ENCODE measurements at places on chromosomes 3 and 15.

- no peak for DNase-seq
Observed at GRCh38 chr15:83581381-83581780, 72.5 kb upstream of the ADAMTSL3 start.

- DNase-seq, result no peak
Observed at GRCh38 chr15:44011238-44011854, 183.7 kb downstream of the FRMD5 start.

DNA sequence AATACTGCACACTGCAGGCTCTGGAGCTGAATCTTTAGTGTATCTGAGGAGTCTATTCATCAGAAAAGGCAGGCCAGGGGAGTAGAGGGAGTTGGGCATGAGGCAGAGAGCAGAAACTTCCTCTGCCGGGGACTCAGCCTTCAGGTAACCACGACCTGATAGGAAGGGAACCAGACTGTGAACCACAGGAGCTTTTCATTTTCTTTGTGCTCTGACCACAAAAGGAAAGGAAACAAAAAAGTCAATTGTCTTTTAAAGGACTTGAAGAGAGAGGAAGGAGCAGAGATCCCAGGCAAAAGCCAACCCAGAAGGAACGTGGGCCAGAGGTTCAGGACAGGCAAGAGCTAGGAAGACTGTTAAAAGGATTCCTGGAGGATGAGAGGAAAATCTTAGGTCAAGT lies 573.3 kb downstream of the EPHB1 start:
- no peak for DNase-seq

- no peak for DNase-seq
Observed at GRCh38 chr15:25694823-25695312, 168.3 kb downstream of the ATP10A start.

DNA sequence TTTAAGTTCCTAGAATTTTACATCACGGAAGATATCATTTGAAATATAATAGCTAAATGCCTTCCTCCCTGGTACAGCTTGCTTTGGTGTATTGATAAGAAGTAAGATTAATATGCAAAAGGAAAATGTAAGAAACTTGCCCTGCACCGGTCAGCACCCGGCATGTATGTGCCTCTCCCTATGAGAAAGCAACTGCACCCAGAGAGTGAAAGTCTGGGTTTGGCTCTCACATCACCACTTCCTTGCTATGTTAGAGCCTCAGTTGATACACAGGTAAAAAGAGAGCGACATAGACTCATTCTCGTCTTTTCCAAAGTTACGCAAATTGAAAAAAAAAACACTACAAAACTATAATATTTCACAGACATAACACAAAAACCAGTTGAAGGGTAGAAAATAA lies 96.7 kb downstream of the FOXP1 start:
- no peak for DNase-seq
